ENCODE measurements at places on chromosomes 7 and 10. TPM values are rescaled to one million over a fixed set of nuclear protein-coding genes. Genes with fewer than 3 reads are reported as not detected.

Gene FOXI2
- total RNA-seq, result not detected

Gene LIMK1
- total RNA-seq, result 11.4 TPM

Gene GOLGA7B
- 3.5 TPM for total RNA-seq

Gene GNGT1
- total RNA-seq, result not detected

Gene SHH
- total RNA-seq, result not detected

Gene DNAH11
- 2.9 TPM for total RNA-seq

Gene ACSM6
- total RNA-seq, result not detected

Gene SPDYE18
- 0.50 TPM for total RNA-seq

Measured in left cardiac atrium (tissue), 4 donors.